ENCODE measurements at places on chromosomes 5 and 9. TPM values are rescaled to one million over a fixed set of nuclear protein-coding genes. Genes with fewer than 3 reads are reported as not detected.

The ADGRD2 gene
- not detected for total RNA-seq

The NR2F1 gene
- 63.1 TPM for total RNA-seq

The NUDT12 gene
- total RNA-seq: 5.9 TPM

The NR4A3 gene
- total RNA-seq: 0.76 TPM

The NTRK2 gene
- total RNA-seq: under 0.01 TPM

The FOXE1 gene
- total RNA-seq: not detected

The OBP2B gene
- not detected for total RNA-seq

The ENHO gene
- total RNA-seq: not detected

The OR1Q1 gene
- total RNA-seq: not detected

The GARIN3 gene
- not detected for total RNA-seq

The SMIM33 gene
- total RNA-seq: not detected

The DPM2 gene
- 10.7 TPM for total RNA-seq

The PLAC8L1 gene
- total RNA-seq: not detected

The SUSD3 gene
- total RNA-seq: not detected

The ITK gene
- not detected for total RNA-seq

The GLDC gene
- total RNA-seq: 4.3 TPM

The PRUNE2 gene
- total RNA-seq: 19.4 TPM

The INSYN2B gene
- 0.87 TPM for total RNA-seq

The PRXL2C gene
- total RNA-seq: 42.7 TPM

The ANKDD1B gene
- 0.54 TPM for total RNA-seq

The DOK3 gene
- total RNA-seq: 1.4 TPM

The KCNN2 gene
- 5.2 TPM for total RNA-seq

The NFIL3 gene
- total RNA-seq: 3.6 TPM

The PRSS3 gene
- 1.1 TPM for total RNA-seq

The SH3TC2 gene
- 21.3 TPM for total RNA-seq

The PRRT1B gene
- total RNA-seq: not detected

All from dermis lymphatic vessel endothelial cell (primary cell).